ENCODE measurements at places on chromosomes 4 and X.
A peak's percentile ranks its signal among the peaks of the same experiment; 100 is the strongest.

DNA sequence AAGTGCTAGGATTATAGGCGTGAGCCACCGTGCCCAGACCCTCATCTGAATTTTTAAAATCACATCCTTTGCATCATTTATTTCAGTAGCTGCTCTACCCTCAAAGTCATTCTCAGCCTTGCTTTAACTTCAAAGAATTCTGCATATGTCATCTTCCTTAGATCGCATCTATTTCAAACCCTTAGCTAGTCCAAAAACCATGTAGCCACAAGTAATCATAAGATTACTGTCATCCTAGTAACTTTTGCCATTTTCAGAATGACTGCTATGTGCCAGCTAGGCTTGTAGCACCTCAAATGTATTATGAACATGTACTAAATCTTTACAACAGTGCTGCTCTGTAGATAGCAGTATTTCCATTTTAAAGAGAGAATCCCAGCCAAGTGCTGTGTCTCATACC is 45.5 kb upstream of the KLF3 start:
- no peak for DNase-seq

GRCh38 chr4:183399616-183400015 is 44.8 kb upstream of the CDKN2AIP start:
- no peak for DNase-seq

DNA sequence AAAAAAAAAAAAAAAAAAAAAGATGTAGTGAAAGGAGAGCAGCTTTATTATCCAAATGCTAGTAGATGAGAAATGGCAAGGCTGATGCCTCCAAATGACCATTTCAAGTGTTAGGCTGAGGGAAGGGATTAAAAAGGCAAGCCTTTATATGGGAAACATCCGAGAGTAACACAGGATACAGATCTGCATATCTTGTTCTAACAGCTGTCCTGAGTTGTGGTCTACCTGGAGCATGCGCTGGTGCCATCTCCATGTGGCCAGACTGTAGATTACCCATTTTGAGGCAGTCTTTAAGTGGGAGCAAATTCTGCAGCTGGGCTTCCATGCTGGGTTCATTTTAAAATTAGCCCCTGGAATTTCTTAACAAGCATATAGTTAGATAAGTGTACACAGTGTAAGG is 26.0 kb upstream of the ELF2 start:
- DNase-seq: no peak

DNA sequence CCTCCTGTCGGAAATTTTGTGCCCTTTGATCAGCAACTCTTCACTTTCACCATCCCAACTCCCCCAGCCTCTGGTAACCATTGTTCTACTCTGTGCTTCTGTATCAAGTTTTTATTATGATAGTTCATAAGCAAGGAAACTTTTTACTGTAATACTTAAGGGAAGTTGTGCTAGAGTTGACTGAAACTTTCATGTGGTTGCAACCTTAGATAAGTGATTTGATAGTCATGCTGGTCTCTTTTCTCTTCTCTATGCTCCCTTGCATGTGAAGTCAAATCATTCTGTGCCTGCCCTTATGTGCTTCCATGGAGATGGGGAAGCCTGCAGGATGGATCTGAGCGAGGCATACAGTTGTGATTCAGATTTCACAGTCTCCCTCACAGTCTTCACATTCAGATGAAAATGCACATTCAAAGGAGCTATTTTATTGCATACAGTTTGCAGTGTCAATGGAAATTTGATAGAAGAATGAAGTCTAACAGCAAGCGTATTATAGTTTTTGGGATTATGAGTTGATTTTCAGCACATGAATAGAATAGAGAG is 1428.3 kb upstream of the TENM3 start:
- no peak for DNase-seq

GRCh38 chr4:183240581-183241321 is 79.3 kb downstream of the CLDN22 start:
- no peak for DNase-seq

- DNase-seq: no peak
Measured at GRCh38 chr4:47531954-47532321, 46.9 kb downstream of the ATP10D start.

DNA sequence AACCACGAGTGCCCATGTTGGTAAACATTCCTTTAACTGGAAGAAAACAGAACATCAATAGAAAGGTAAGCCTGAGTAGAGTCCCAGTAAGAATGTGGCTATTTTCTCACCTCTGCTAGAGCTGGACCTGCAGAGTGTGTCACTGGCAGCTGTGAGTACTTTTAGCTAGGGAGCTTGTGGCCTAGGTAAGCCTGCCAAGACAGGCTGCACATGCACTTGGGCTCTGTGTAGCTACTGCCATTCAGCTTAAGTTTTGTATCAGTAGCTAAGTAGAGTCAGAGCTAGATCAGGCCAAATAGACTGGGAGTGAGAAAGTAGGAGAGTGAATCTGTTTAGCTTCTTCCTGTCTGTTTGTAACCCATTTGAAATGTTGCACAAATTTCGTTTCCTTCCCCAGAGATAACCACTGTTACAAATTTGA is 35.3 kb downstream of the RBPJ start:
- peak; percentile 30 for DNase-seq

DNA sequence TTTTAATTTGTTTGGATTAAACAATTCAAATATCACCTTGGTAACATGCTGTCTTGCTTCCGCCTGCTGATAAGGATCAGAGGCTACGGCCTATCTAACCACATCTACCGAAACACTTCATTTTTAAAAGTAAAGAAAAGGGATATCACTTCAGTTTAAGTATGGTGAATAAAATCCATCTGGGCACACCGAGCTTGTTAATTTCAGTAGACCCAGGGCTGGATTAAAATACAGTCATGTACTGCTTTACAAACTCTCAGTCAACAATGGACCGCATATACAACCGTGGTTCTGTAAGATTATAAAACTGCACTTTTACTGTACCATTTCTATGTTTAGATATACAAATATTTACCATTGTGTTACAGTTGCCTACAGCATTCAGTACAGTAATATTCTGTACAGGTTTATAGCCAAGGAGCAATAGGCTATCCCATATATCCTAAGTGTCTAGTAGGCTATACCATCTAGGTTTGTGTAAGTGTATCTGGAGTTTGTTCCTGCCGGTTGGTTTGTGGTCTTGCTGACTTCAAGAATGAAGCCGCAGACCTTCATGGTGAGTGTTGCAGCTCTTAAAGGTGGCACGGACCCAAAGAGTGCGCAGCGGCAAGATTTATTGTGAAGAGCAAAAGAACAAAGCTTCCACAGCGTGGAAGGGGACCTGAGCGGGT is 40.0 kb downstream of the SEPTIN11 start:
- no peak for DNase-seq

DNA sequence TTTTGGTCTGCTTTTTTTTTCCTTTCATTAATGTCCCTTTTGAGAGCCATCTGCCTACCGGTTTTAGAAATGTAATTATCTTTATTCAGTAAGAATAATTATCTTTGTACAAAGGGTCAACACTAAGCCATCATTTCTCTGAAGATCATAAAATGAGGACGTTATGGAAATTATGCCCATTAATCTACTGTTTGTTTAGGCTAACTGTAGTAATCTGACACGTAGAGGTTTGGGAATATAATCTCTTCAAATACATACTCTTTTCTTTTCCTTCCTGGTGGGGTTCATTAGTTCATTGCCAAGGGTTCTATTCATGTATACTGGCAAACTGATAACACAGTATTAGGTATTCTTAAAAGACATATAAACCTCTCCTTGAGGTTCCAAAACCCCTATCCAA is 3.8 kb upstream of the HSD17B13 start:
- no peak for DNase-seq

DNA sequence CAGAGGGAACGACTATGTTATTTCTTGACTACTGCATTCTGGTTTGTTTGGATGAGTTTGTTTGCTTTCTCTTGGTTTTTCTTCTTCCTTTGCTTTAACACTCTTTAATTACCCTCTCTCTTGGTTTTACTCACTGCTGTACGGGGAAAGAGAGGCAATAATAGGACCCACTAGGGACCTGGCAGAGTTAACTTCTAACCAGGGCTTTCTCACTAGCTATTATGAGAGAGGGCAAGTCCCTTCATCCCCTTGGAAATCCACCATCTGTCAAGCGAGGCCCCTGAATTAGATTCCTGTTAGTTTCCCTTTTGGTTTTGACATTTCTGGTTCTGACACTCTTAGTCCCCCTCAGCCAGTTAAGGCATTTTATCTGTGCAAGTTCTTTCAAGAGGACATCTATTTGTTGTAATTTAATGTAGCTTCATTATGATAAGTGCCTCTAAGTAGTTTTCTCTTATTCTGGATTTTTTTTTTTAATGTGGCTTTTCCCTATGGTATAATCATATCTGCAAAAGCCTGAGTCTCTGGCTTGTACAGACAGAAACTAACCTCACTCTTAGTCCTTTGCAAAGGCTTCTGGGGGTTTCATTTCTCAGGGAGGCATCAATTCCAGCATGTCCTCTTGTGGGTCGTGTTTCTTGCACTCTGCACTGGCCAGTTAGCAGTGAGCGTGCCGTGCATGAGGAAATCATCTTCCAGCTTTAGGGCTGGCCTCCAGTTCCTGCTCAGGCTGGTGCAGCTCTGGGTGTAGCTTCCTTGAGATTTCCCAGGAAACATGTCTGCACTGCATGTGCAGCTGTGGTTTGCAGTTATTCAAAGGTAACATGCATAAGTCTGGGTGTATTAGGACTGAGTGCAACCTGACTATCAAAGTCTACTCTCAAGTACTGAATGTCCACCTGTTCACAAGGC is 221.3 kb downstream of the STIM2 start:
- DNase-seq: no peak

DNA sequence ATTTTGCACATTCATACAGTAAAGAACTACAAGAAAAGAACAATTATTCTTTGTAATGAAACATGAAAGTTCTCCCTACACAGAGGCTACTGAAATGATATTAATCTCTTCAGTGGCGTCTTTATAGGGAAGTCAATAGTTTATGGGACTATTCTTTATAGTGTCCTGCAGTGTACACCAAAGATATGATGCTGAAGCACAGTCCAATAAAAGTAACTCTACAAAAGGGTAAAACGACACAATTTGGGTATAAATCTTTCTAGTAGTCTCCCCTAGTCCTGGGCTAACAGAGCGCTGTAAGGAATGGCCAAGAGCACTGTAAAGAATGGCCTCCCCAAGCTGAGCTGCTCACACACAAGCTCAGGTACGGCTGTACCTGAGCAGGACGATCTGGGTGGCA is 101.1 kb upstream of the FUNDC1 start:
- DNase-seq: no peak

DNA sequence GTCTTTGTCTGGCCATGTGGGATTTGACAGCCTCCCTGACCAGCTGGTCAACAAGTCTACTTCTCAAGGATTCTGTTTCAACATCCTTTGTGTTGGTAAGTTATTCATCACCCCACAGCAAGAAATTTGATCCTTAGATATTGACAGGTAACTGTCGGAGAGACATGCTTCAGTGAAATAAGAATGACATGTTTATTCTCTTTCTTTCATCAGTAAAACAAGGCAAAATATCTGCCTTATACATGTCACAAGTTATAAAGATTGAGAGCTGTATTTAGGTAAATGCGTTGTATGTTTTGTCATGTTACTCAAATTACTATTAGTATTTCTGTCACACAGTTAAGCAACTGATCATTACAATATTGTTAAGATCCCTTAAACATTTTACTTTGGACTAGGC is 46.9 kb downstream of the SEPTIN11 start:
- no peak for DNase-seq

- peak; percentile 37 for DNase-seq
Measured at GRCh38 chr4:124334119-124334518, 378.4 kb downstream of the ANKRD50 start.

- DNase-seq: no peak
Measured at GRCh38 chrX:101691835-101692234, 32.2 kb upstream of the ARMCX2 start.

DNA sequence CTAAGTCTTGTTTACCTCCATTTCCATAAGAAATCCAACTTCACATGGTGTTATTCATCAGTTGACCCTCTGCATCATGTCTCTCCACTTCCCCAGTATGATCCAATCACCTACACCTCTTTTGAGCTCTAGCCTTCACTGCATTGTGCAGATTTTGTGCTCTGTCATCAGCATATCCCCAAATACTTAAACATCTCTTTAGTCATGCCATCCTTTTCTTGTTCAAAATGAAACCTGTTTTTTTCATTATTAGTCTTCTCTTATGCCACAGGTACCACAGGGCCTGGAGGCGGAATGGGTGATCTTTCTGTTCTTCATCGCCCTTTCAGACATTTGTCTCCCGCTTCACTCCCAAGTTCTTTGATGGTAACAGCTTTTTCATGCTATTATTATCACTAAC is 382.7 kb upstream of the GALNTL6 start:
- DNase-seq: no peak

DNA sequence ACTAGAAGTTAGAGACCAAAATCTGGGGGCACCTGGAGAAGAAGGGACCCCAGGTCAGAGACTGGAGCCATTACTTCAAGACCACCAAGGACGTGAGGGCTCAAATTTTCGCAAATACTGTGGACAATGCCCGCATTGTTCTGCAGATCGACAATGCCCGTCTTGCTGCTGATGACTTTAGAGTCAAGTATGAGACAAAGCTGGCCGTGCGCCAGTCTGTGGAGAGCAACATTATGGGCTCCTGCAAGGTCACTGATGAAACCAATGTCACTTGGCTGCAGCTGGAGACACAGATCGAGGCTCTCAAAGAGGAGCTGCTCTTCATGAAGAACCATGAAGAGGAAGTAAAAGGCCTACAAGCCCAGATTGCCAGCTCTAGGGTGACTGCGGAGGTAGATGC is 101.2 kb downstream of the NCAPG start:
- DNase-seq: no peak

- no peak for DNase-seq
Measured at GRCh38 chr4:39524161-39524957, 2.9 kb downstream of the UGDH start.

- no peak for DNase-seq
Measured at GRCh38 chr4:7222521-7222920, 30.2 kb downstream of the SORCS2 start.

- DNase-seq: no peak
Measured at GRCh38 chrX:24902806-24903205, 113.0 kb downstream of the ARX start.

DNA sequence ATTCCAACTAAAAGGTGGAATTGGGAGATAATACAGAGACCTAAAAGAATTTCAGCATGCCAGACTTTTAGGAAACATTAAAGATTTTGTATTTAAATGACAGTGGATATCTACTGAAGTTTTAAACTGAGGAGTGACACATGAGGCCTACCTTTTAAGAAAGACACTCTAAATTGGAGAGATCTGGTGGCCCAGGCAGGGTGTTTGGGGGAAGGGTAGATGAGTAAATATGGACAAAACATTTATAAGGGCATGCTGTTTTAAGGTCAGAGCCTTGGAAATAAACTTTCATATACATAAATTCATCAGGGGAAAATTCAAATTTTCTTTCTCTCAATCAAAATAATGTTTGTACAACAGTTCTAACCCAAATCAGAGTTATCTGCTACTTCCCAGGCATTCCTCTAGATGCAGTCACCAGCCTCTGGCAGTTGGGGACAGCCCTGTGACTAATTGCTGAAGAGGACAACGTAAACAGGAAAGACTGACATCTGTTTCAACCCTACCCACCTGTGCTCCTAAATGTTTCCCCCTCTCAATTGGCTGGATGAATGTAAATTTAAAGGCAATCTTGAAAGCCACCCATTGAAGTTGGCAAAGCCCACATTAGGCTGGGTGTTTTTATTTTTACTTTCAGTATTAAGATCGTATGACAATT is 1646.9 kb upstream of the ADGRL3 start:
- DNase-seq: peak; percentile 7
